ENCODE measurements at places on chromosomes 4 and X.

DNA sequence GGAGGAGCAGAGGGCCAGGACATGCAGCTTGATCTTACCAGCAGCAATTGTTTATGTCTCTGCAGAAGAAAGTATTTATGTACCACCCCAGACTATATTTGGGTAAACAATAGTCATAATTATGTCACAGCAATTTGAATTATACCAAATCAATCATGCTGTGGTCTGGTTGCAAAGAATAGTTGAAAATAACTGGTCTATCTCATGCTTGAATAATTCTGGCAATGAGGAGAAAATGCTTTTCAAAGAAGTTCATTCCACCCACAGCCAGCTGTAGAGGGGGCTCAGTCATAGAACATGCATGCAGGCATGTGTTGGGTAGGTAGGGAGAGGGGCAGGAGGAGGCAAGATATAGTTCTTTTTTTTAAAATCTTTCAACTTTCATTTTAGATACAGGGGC is 399.2 kb downstream of the IL15 start:
- no peak for DNase-seq

DNA sequence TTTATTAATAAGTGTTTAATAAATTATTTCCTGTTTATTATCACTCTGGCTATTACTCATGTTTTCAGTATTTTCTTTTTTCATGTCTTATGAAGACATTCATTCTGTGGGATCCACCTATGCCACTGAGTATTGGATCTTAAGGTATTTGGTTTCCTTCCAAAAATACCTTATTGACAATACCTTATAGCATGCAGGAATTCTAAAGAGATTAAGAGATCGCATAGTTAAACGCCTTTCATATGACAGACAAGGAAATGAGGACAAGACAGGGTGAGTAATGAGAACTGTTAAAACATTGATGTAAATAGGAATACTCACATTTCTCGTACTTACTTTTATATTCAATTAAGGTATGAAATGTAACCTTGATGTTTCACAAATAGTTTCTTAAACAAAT is 38.2 kb upstream of the TMPRSS11B start:
- DNase-seq: no peak

DNA sequence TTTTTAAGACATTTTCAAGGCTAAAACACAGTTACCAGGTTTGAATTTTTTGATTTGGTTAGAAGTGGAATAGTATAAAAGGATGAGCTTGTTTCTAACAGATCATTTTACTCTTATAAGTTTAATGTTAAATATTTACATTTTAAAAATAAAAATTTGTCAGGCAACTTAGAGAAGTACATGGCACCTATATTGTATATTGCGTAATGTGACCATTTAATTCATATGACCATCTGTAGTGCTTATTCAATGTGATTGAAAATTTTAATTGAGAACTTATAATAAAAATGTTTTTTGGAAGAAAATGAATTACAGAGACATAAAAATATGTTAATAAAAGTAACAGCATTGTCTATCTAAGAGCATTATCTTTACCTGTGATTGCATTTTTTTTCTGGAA is 1632.4 kb downstream of the RPA4 start:
- DNase-seq: no peak

DNA sequence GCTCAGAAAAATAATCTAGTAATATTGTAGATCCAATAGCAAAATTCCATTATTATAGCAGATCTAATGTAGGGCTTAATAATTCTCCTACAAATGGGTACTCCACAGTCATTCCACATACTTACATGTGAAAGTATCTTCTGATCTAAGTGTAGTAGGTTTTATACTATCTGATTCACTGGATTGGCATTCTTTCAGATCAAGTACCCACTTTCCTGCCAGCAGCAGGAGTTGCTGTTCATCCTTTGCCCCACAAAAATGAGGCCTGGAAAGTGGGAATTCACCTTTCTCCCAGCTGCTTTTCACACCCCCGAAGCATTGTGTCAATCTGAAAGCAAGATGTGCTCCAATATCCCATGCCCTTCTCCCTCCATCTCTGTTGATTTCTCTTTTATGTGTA is 77.1 kb upstream of the RXFP1 start:
- no peak for DNase-seq

DNA sequence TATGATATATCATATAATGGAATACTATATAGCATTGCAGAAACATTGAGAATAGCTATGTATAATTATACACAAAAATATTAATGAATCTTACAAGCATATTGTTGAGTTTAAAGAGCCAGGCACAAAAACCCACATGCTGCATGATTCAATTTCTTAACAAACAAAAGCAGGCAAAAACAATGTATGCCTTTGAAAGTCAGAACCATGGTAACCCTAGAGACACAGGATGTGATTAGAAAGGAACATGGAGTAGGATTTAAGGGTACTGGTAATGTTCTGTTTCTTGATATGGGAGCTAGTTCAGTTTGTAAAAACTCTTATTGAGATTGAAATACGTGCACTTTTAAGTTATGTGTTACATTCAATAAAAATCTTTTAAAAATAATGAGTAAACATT is 21.5 kb downstream of the CXCL8 start:
- no peak for DNase-seq

DNA sequence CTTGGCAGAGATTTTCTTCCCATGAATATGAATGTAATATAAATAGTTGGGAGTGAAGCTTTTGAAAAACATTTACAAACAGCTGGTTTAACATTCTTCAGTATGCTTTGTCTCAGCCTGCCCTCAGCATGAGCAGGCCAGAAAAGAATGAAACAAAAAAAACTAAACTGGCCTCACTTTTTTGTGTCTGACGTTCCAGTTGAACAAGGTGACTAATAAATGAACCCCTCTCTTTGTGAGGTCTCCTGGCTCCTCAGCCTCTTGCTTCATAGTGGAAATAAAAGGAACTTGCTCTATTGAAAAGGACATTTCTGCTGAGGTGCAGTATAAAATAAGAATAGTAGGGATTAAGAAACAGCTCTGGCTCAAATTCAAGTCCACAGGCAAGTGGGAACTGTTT is 9.4 kb downstream of the CHST7 start:
- no peak for DNase-seq

- no peak for DNase-seq
These were observed 48.8 kb downstream of the SULT1E1 start for GRCh38 chr4:69811166-69811565.

DNA sequence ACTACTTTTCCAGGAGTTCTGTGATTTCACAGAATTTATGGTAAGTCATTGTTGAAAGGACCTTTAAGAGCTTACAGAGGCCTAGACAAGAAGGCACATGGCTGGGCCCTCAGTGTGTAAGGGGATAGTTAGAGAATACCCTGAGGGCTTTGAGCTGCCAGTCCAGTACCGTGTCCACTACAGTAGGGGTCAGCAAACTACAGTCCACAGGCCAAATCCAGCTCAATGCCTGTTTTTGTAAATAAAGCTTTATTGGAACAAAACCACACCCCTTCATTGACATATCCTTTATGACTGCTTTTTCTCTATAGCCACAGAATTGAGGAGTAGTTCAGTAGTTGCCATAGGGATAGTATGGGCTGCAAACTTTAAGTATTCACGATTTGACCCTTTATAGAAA is 176.2 kb downstream of the MID1 start:
- DNase-seq: no peak

GRCh38 chr4:74555231-74555630 is 110.3 kb downstream of the AREG start:
- no peak for DNase-seq

DNA sequence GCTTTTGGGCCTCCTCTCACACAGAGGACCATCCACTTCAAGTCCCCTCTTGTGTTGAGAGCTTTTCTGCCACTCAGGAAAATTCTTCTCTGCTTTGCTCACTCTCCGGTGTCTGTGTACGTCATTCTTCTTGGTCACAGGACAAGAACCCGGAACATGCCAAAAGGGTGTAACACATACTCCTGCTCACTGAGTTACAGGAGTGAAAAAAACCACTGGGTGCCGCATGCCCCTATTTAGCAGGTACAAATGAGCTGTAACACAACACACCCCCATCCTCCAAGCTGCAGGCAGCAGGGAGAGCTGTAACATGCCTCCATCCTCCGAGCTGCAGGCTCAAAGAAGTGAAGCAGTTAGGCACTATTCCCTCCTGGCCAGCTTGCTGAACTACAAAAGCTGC is 13.0 kb upstream of the CXCL2 start:
- DNase-seq: no peak

GRCh38 chrX:45143455-45143854 is 57.2 kb downstream of the DIPK2B start:
- no peak for DNase-seq

DNA sequence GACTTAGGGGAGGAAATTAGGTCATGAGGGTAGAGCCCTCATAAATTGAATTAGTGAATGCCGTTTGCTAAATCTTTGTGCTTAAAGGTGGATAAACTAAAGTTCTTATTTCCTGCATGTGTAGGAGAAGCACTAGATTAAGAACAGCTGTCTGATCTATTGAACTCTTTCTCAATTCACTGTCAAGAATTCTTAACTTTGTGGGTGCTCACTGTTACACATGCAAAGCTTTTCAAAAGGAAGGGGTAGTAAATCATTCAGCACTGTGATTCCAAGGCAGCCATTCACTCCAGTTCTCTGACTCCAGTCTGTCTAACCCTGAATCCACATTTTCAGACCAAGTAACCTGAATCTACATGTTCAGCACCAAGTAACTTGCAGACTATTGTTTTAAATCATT is 1520.1 kb downstream of the PCDH18 start:
- no peak for DNase-seq

GRCh38 chrX:16258882-16259281 is 91.6 kb downstream of the MAGEB17 start:
- DNase-seq: no peak

GRCh38 chrX:125198546-125198945 is 121.1 kb upstream of the TEX13C start:
- no peak for DNase-seq

- no peak for DNase-seq
These were observed 116.2 kb downstream of the GATB start for GRCh38 chr4:151644622-151645021.

GRCh38 chrX:129652565-129653169 is 2.1 kb downstream of the APLN start:
- no peak for DNase-seq

DNA sequence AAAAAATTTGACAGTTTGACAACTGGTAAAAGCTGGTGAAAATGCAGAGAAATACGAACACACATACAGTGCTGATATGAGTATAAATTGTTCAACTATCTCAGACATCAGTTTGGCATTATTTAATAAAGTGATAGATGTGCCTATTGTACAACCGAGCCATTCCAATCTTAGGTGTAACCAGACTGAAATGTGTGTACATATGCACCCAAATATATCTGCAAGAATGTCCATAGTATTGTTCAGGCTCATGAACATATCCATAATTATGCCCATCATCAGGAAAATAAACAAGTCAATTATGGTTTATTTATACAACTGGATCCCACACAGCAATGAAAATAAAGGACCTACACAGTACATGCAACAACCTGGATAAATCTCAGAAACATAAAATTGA is 188.9 kb upstream of the DDX53 start:
- DNase-seq: no peak

GRCh38 chr4:132312521-132312920 is 836.6 kb upstream of the PCDH10 start:
- no peak for DNase-seq

GRCh38 chr4:123934096-123934495 is 537.5 kb downstream of the SPRY1 start:
- DNase-seq: no peak

- DNase-seq: no peak
These were observed 292.4 kb downstream of the PPP1R2C start for GRCh38 chrX:42485601-42486000.

DNA sequence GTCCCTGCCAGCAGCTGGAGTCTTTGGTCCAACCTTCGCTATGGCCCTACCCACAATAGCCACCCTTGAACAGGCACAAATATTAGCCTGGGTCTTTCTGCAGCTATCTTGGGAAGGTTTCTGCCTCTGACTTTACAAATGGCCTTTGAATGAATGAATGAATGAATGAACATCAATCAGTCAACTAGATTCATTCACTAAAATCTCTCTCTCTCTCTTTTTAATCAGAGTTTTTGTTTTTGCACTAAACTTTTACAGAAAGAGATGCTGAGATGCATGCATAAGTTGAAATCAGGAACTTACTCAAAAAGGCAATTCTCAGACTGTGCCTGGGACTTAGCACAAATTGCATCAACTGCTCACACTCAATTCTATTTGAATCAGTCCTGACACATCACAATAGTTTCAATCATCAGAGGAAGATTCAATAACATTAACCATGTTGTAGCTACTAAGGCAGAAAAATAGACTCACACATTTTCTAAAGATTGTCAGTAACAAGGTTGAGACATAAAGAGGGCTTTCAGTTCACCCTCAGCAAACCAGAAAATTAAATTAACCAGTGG is 55.0 kb downstream of the ANXA3 start:
- DNase-seq: no peak

GRCh38 chr4:182018691-182019090 is 224.5 kb upstream of the TENM3 start:
- DNase-seq: no peak

- DNase-seq: no peak
These were observed 24.0 kb downstream of the DOCK11 start for GRCh38 chrX:118519411-118520215.

DNA sequence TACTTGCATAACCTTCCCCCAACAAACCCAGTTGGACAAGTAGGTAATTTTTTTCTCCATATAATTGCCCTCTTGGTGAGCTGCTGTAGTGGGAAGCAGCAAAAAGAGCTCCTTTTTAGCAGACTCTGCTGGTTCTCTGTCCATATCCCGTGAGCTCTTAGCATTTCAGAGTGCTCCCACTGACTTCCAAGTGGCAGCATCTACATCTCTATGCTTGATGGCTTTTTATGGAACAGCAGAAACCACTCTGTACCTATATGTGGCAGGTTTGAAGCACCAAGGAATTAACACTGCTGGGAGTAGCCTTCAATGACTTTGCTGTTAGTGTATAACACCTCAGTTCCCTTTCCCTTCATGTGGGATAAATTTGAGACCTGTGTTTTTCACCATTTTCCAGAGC is 168.4 kb upstream of the NHS start:
- DNase-seq: no peak

DNA sequence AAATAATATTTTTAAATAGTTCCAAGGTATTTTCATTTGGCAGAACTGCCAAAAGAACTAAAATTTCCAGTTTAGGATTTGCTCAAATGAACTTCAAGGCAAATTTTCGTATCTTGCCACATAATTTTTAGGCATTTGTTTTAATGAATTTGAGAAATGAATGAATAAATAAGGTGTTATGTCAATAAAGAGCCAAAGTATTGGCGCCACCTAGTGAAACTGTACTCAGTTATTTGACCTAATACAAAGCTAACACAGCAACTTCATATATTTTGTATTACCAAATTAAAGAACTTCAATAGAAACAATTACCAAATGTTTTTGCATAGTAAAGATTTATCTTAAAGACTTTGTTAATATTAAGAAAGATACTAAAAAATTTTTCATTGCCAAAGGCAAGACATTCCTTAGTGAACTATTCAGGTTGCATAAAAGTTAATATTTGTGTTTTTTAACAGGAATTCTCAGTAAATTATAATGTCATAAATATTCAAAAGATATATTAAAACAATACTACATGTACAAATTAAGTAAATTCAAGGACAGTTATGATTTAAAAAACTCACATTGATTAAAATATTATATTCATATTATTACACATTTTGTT is 50.3 kb downstream of the STPG2 start:
- DNase-seq: no peak

GRCh38 chr4:146646593-146647325 is 8.1 kb downstream of the POU4F2 start:
- no peak for DNase-seq

Data from NCI-H524 treated with DMSO at 0.1 percent for 48 hours (cell line).